ENCODE measurements at places on chromosomes 3 and 15. TPM values are rescaled to one million over a fixed set of nuclear protein-coding genes. Genes with fewer than 3 reads are reported as not detected.

DNA sequence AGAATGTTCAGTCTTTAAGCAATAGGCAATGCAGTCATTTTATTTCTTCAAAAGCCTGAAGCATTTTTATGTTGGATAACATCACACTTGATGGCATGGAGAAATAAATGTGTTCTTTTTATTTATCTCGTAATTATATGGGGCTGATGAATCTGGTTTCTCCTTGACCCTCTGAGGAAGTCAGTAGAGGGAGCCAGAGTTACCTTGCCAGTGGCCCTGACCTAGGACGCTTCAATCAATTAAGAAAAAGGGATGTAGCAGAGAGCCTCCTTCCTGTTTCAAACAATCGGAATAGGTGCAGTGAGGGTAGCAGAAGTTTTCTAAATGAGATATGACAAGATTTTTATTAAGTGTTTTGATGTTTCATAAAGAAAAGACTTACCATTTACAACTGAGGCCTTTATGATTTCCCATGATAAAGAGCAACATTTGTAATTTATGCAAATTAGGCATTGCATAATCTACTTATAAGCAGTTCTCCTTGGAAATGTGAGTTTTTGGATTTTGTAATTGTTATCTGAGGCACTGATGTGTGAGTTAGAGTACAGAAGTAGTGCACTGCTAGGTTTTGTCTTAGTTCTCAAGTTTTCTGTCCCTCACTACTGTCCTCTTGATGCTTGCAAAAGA lies 129.1 kb downstream of the RAP2B start:
- DNase-seq, result peak; percentile 65

The SPATA12 gene
- 0.12 TPM for total RNA-seq

DNA sequence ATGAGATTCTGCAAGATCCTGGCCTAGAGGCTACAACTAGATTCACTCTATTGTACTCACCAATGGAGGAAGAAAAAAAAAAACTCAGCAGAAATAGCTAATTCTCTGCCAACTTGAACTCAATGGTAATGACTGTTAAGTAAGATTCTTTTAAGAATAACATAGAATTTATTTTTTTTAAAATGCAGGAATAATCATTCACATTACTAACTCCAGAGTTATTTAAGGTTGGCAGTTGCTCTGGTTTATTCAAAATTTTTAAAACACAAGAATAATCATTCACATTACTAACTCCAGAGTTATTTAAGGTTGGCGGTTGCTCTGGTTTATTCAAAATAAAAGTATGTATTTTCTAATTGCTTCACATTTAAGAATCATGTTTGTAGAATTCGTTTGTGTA lies 1071.9 kb downstream of the IGSF11 start:
- no peak for DNase-seq

- peak; percentile 55 for DNase-seq
Observed at GRCh38 chr15:67178569-67179210, 75.8 kb downstream of the AAGAB start.

DNA sequence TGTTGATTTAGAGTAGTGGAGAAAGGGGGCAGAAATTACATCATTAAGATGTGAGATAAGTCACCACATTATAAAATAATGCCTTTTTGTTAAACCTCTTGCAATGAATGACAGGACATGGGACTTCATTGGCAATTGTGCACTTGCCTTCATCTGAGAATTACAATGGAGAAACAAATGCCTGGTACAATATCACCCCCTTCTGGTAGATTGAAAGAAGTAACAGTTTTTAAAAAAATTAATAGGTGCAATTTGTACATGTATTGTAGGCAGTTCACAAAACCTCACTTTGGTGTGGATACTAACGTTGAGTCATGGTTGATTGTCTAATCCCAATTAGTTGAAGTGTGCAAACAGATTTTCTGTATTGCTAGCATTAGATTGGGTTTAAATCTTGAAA lies 4.6 kb upstream of the P2RY14 start:
- peak; percentile 73 for DNase-seq

The GP5 gene
- total RNA-seq, result 0.15 TPM

DNA sequence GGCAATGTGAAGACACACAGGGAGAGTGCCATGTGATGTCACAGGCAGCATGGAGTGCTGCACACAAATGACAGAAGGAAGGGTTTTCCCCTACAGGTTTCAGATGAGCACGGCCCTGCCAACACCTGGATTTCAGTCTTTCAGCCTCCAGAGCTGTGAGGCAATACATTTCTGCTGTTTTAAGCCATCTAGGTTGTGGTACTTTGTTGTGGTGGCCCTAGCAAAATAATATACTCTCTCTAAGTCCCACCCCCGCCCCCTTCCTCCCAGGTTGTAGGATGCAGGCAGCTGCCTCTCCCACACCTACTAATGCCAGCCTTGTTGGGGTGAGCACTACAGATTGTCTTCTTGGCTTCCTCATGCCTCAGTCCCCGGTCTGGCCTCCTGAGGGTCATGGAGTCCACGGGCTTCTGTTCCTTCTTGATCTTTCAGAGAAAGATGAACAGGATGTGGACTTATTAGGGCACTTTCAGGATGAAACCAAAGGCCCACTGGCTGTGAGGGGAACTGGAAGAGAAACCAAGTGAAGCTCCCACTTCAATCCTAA lies 180.0 kb downstream of the CD47 start:
- no peak for DNase-seq

The MINAR1 gene
- total RNA-seq, result 0.49 TPM

DNA sequence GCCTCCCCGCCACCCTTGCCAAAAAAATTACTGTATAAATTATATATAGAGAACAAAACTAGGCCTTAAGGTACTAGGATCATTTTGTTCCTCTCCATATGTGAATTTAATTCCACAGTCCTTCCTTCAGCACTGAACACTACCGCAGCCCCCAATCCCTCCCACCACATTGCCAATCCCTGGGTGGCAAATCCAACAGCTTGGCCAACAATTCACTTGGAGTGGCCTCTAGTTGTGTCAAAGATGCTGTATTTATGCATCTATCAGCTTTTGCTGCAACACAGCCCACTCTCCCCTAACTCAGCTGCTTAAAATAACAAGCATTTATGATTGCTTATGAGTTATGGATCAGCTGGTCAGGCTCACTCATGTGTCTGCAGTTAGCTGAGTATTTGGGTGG lies 18.6 kb downstream of the GPD1L start:
- DNase-seq, result no peak

- DNase-seq, result no peak
Observed at GRCh38 chr15:75177360-75178071, 24.2 kb upstream of the C15orf39 start.

DNA sequence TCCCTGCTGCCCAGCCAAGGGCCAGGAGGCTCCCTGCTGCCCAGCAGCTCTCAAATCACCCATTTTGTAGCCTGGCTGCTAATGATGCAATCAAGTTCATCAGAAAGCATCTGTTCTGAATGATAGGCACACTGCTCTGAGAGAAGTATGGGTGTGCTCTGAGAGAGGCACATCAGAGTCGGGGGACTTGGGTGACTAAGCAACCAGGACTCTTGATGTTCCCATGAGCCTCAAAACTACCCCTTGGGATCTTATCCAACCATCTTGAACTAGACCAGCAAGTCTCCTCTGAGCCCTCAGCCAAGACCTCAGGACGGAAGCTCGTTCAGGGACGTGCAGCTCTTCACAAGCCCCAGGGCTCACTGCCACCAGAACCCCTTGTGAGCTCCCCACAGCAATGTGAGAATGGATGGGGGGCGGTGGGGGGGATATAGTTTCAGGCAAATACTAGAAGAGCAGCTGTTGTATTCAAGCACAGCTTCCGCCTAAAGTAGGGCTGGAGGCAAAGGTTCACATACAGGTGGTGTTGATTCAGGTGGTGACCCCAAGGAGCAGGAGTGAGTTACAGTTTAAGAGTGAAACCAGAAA lies 52.2 kb upstream of the HES1 start:
- DNase-seq, result no peak

- DNase-seq, result no peak
Observed at GRCh38 chr3:32484436-32484835, 18.2 kb downstream of the CMTM6 start.

GRCh38 chr15:56824175-56824574 lies 90.9 kb upstream of the ZNF280D start:
- no peak for DNase-seq

DNA sequence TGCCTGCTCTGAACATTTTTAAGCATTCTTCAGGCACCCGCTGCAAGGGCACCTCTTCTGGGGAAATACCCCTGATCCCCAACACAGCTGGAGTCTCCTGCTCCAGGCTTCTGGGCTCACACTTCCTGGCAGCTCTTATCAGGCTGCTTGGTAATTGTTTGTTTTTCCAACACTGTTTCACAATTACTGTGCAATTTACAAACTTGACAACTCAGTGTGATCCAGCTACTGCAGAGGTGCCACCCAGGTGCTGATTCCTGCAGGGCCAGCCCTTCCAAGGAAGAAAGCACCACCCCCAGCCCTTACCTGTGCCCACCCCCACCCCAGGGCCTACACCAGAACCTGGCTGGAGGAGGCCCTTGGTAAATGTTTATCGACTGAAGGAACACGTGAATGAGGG lies 66.5 kb downstream of the MAGEF1 start:
- peak; percentile 83 for DNase-seq

DNA sequence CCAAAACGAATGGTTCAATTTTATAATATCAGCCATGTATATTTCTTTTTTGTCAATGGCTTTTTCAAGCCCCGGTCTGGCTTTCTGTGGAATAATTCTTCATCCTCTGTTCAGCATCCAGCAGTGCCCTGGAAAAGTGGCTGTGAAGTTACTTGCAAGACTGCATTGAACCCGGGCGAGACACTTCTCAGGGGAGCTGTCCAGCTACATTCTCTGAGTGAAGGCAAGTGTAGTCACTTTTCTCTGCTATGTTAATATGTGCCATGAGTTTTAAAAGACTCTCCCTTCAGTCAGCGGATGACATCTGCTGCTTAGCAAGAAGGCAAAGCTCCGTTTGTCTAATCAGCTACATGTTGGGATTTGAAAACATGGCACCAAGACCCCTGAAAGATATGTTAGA lies 81.3 kb upstream of the RGMA start:
- DNase-seq, result no peak

The ADAMTS17 gene
- 4.0 TPM for total RNA-seq

The CFAP100 gene
- total RNA-seq, result not detected

GRCh38 chr3:140223631-140224030 lies 288.6 kb downstream of the CLSTN2 start:
- DNase-seq, result peak; percentile 6

GRCh38 chr3:149020196-149020838 lies 29.0 kb downstream of the GYG1 start:
- DNase-seq, result no peak

GRCh38 chr3:119834754-119835370 lies 53.0 kb downstream of the NR1I2 start:
- no peak for DNase-seq

The MESD gene
- total RNA-seq, result 29.7 TPM

GRCh38 chr3:46831841-46832240 lies 31.4 kb downstream of the MYL3 start:
- no peak for DNase-seq

The PIGZ gene
- total RNA-seq, result 5.2 TPM

- DNase-seq, result no peak
Observed at GRCh38 chr3:122076491-122077292, 21.5 kb downstream of the CD86 start.

- DNase-seq, result no peak
Observed at GRCh38 chr15:31225356-31225955, 101.2 kb upstream of the KLF13 start.

DNA sequence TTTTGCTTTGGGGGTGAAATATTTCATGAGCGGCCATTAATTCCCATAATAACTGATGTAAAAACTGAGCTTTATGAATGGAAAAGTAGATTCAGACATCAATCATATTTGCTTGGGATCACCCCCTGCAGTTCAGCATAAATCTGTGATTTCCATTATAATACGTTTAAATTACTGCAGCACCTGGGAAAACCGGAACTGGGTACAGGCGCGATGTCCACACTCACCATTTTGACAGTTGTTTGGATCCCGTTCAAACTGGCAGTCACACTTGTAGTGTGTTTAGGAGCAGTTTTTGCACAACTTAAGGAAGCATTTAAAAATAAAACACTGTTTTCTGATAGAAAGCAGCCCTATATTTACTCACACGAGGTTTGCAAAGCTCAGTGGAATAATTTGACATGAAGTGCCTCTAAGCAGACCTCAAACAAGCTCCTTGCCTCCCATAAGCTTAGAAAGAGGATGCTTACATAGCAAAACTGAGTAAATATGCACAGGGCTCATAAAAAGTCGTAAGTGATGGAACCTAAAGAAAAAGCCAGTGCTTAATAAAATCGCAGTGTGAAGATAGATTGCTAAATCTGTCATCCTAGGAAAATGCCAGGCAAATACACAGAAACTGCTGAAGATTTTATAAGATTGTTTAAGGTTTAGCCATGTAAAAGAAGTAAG lies 377.6 kb downstream of the PTPRG start:
- no peak for DNase-seq

GRCh38 chr15:99440551-99441443 lies 125.0 kb upstream of the MEF2A start:
- no peak for DNase-seq

The CCDC39 gene
- total RNA-seq, result not detected

The A4GNT gene
- total RNA-seq, result not detected

The DVL3 gene
- 74.5 TPM for total RNA-seq
